ENCODE measurements at places on chromosomes 6 and 20. TPM values are rescaled to one million over a fixed set of nuclear protein-coding genes. Genes with fewer than 3 reads are reported as not detected.

DNA sequence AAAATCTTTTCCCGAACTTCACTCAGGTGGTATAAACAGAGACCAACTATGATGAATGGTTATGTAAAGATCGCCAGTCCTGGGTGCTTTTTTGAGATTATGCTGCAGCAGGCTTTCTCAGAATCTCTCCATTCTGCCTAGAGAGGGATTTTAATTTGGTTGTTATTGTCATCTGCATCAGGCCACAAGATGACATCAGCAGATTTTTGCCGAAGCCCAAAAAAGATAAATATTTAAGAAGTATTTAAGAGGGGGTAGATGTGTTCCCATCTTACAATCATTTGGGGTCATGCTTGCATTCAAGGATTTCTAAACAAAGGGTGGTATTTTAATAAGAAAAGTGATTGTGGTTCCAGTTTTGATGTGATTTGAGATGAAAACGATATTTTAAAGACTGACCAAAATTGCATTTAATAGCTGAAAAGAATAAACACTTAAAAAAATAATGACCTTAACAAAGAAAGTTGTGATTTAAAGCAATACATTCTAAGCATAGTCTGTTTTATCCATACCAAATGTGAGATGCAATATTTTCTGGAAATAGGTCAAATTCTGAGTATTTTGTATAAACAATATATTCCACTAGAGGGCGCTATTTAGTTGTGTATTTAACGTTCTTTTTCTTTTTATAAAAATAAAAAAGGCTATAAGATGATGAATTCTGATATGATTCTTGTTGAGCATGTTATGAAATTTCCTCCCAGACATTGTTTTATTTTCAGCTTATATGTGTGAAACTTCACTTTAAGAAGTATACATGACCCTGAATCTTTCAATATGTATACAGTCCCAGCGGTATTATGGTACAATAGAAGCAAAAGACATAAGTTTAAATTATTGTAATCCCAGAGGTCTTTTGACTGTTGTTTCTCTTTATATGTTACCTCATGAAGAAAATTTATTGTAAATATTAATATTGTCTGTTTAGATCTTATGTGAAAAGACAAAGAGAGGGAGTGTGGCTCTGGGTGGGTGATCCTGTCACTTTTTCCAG lies 51.0 kb upstream of the ZFP64 start:
- H3K27ac ChIP-seq = no peak overlapping the region
- no peak for DNase-seq
- H3K36me3 ChIP-seq = peaks cover 2% of the 10 kb centered on the region
- no peaks in the 10 kb centered on the region for H3K4me1 ChIP-seq
- H3K4me3 ChIP-seq = no peak overlapping the region

DNA sequence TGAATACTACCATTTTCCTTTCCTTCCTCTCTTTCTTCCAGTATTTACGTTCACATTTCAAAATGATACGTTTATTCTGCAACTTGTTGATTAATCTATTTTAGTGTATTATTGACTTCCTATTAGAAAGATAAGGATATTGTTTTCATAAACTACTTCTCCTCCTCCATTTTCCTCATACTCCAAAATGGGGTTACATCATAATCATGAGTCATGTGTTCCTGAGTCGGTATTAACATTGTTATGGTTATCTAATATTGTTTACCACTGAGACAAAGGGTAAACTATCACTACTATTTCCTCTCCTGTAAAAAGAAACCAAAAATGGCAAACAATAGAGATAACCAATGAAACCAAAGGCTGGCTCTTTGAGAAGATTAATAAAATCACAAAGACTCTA lies 126.5 kb upstream of the CDYL start:
- H3K4me1 ChIP-seq = peaks cover 30% of the 10 kb centered on the region
- no peak overlapping the region for H3K4me3 ChIP-seq
- no peak overlapping the region for H3K27ac ChIP-seq
- peaks cover 6% of the 10 kb centered on the region for H3K27me3 ChIP-seq
- peaks cover 6% of the 10 kb centered on the region for H3K36me3 ChIP-seq

DNA sequence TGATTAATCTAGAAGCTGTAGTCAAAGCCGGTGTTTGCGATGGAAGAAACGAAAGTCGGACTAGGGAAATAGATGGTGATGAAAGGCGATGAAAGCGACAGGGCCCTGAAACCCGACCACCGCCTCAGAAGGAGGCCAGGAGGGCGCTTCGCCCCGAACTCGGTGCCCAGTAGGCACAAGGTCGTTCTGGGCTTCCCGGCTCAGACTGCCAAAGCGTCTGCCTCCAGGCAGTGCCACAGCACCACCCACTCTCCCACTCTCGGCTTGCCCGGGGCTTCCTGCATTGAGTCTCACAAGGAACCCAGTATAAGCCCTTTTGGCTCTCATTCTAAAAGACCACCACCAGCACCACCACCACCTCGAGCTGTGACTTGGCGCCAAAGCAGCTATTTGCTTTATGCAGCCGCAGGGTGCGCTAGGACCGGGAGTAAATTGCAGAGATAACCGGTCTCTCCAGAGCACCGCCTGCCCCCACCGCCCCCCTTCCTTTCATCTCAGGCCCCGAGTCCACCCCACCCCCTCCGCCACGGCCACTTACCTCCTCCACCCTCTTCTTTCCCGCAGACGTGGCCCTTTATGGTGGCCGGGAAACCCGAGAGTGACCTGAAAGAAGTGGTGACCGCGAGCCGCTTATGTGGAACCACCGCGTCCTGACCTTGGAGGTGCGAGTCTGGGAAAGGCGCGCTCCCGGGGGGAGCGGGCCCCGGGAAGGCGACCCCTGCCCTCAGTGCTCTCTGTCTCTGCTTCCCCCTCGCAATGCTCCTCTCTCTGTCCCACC lies 2.4 kb downstream of the TCF21 start:
- peaks cover 49% of the 10 kb centered on the region for H3K4me1 ChIP-seq
- no peaks in the 10 kb centered on the region for H3K36me3 ChIP-seq
- no peak overlapping the region for H3K27ac ChIP-seq
- peak; percentile 64 for DNase-seq
- H3K4me3 ChIP-seq = peak overlapping the region; percentile 70

DNA sequence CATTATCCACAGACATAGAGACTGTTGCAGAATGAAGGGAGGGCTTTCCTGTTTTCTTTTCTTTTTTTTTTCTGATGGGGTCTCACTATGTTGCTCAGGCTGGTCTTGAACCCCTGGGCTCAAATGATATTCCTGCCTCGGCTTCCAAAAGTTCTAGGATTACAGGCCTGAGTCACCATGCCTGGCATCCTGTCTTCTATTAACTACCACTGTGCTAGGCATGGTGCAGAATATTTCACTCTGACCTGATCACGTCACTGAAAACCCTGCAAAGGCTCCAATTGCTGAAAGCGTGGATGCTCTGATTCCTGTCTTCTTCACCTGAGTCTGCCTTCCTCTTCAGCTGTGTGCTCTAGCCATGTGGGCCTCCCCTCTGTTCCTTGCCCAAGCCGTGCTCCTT lies 8.5 kb upstream of the DNMT3B start:
- H3K27ac ChIP-seq = peak overlapping the region; percentile 92
- peaks cover 84% of the 10 kb centered on the region for H3K4me1 ChIP-seq
- no peaks in the 10 kb centered on the region for H3K36me3 ChIP-seq
- H3K4me3 ChIP-seq = no peak overlapping the region
- DNase-seq = no peak

GRCh38 chr20:1392443-1392692 lies 486 bp downstream of the FKBP1A start:
- peaks cover 36% of the 10 kb centered on the region for H3K27me3 ChIP-seq
- H3K27ac ChIP-seq = no peak overlapping the region
- H3K36me3 ChIP-seq = no peaks in the 10 kb centered on the region
- peak overlapping the region; percentile 83 for H3K4me3 ChIP-seq
- DNase-seq = no peak

GRCh38 chr6:76593668-76594067 lies 521.2 kb upstream of the IMPG1 start:
- no peak overlapping the region for H3K27ac ChIP-seq
- peaks cover 6% of the 10 kb centered on the region for H3K27me3 ChIP-seq
- H3K36me3 ChIP-seq = peaks cover 77% of the 10 kb centered on the region

DNA sequence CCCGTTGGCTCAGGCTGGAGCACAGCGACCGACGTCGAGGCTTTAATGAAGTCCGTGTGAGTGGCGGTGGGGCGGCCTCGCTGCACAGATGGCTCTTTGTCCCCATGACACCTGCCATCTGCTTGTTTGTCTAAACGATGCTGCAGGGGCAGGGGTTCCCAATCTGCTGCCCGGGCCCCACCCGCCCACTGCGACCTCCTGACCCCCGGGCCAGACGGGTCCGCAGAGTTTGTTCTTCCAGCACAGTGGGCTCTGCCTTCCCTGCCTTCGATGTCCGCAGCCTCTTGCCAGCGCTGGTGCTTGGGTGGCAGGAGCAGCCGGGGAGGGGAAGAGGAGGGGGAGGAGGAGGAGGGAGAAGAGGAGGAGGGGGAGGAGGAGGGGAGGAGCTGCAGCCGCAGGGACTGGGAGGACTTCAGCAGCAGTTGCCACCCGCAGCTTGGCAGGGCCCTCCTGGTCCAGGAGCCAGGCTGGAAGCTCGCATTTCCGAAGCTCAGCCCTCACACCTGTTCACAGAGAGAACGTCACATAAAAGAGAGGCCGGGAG lies 210.0 kb downstream of the DLL1 start:
- no peaks in the 10 kb centered on the region for H3K4me1 ChIP-seq
- peaks cover 9% of the 10 kb centered on the region for H3K36me3 ChIP-seq
- DNase-seq = no peak
- no peaks in the 10 kb centered on the region for H3K27me3 ChIP-seq

DNA sequence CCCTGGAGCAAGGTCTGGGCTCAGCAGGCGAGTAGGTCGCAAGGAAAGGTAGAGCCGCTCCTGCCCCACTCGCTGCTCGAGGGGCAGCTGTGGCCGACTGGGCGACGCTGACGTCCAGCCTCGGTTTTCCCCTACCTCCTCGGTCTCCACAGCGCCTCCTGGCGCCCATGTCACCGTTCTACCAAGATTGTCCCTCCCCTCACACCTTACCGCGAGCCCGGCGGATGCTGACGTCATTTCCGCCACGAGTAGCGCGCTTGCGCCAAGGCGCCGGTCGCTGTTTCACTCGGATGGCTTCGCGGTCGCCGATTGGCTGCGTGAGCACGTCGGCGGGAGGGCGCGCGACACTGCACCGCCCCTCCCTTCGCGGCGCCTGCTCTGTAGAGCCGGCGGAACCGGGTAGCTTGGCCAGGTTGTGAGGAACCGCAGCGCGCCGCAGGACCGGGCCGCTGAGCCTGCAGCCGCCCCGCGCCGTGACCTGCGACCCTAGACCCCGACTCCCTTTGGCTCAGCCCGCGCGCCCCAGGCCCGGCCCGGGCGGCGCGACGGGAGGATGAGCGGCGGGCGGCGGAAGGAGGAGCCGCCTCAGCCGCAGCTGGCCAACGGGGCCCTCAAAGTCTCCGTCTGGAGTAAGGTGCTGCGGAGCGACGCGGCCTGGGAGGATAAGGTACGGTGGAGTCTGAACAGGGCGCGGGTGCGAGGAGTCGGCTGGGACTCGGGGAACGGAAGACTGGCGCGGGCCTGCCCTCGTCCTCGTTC lies at the start of gene RAB5IF:
RAB5IF (plus strand) TSS at position 381 of the 759 bp plus-strand sequence; CDS start at position 554, 173 bp downstream.
- peak within 1 kb of the TSS; percentile 94 for H3K27ac ChIP-seq
- peak within 1 kb of the TSS; percentile 97 for H3K4me3 ChIP-seq
- H3K4me1 ChIP-seq = peaks cover 17% of the 10 kb centered on the region
- peaks cover 25% of the 10 kb centered on the region for H3K36me3 ChIP-seq

DNA sequence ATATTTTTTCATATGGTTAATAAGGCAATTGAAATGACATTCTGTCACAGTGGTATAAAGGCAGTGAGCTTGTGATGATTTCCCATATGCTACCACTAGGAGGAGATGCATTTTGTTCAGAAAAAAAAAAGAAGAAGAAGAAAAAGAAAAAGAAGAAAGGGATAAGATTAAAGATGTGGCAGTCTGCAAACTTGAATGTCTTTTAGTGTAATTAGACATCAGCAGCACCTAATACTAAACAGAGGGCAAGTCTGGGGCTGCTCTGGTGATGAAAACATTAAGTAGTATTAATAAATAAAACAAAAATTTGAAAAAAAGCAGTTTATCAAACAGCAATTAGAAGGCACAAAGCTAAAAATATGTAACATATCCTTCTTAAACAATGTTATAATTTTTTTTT lies 95.4 kb upstream of the DEFB112 start:
- H3K27me3 ChIP-seq = no peaks in the 10 kb centered on the region
- no peak overlapping the region for H3K4me3 ChIP-seq
- no peak overlapping the region for H3K27ac ChIP-seq
- no peaks in the 10 kb centered on the region for H3K4me1 ChIP-seq
- no peak for DNase-seq
- no peaks in the 10 kb centered on the region for H3K36me3 ChIP-seq

Gene SLC22A2
- total RNA-seq = 0.44 TPM

Gene NRSN1
- not detected for total RNA-seq

Gene SAMD10
- total RNA-seq = 4.6 TPM

All from WTC11 (cell line).